ENCODE measurements at places on chromosomes 11 and 22.
A peak's percentile ranks its signal among the peaks of the same experiment; 100 is the strongest.

- DNase-seq: no peak
These were observed 199.2 kb upstream of the CTSC start for GRCh38 chr11:88536616-88537265.

- no peak for DNase-seq
These were observed 94.5 kb downstream of the RPS6KA4 start for GRCh38 chr11:64453466-64453865.

GRCh38 chr11:102293873-102294601 is 23.2 kb upstream of the BIRC3 start:
- peak; percentile 49 for DNase-seq

GRCh38 chr11:288478-289397 is at the start of gene PGGHG:
PGGHG (plus strand) TSS chr11:289126; CDS start chr11:289817, 691 bp downstream.
- DNase-seq: no peak

GRCh38 chr22:23437779-23438178 is 142.3 kb downstream of the IGLL1 start:
- no peak for DNase-seq

GRCh38 chr22:25806579-25806978 is 64.6 kb downstream of the MYO18B start:
- no peak for DNase-seq

- no peak for DNase-seq
These were observed 11.1 kb downstream of the C11orf86 start for GRCh38 chr11:66986178-66986545.

DNA sequence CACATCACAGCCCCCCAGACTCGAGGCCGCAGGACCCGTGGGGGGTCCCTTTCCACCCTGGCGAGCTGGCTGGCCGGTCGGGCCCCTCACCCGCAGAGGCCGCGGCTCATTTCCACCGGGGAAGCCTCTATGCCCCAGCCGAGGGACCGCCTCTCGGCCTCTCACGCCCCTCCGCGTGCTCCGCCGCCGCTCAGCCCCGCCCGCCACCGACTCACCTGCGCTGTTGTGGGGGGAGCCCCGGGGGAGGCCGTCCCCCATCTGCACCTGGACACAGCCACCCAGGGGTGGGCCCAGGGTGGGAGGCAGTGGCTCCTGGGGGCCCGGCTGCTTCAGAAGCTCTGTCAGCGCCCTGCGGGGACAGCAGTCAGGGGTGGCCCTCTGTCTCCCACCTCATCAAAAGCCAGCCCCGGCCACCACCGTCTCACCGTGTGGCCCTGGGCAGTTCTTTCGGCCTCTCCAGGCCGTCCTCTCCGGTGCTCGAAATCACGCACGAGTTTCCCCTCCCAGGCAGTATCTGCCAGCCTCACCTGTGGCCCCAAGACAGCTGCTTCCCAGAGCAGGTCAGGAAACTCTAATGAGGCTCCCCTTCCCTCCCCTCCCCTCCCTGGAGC is 3.8 kb downstream of the SHISA8 start:
- no peak for DNase-seq

DNA sequence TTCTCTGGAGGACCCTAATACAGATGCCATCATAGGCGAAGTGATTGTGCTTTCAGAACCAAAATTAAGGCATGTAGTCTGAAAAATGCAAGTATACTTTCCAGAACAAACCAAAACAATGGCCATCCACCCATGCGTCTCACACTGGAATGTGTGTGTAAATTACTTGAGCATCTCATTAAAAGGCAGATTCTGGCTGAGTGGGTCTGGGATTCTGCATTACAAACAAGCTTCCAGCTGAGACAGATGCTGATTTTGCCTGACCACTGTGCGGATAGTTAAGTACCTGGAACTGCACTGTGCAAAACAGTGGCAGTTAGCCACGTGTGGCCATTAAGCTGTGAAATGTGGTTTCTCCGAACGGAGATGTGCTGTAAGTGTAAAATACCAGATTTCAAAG is 26.2 kb downstream of the RRP7A start:
- no peak for DNase-seq

DNA sequence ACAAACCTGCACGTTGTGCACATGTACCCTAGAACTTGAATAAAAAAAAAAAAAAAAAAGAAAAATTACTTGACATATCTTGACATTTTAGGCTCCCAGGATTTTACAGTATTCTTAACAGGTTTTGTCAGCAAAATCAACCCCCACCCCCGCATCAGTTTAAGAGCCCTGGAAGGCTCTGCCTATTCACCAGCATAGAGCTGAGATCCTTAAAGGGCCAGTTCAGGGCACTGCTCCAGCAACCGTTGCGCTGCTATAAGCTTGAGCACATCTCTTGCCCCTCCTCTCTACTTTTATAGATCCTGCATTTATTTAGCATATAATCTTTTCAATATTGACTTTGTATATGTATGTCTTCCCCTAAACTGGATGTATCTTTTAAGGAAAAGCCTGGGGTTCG is 697 bp upstream of the PAFAH1B2 start:
- no peak for DNase-seq

GRCh38 chr11:66116576-66117361 is 46.7 kb downstream of the PACS1 start:
- DNase-seq: no peak

GRCh38 chr22:30277547-30278344 is 11.1 kb upstream of the OSM start:
- DNase-seq: peak; percentile 50

DNA sequence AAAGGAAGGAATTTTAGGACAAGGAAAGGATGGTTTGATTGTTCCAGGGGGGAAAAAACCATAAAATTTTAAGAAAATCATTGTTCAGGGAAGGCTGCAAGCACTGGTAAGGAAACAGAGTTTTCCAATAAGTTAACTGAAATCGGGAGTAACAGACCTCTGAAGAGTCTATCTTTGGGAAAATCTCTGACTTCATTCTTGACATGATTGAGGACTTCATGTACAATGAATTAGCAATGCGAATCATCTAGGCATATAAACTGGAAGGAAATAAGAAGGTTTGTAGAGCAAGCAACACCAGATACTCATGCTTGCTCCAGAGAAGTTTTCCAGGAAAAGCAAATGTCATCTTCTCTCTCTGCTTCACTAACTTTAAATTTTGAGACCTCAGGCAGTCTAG is 18.5 kb downstream of the APLP2 start:
- no peak for DNase-seq

DNA sequence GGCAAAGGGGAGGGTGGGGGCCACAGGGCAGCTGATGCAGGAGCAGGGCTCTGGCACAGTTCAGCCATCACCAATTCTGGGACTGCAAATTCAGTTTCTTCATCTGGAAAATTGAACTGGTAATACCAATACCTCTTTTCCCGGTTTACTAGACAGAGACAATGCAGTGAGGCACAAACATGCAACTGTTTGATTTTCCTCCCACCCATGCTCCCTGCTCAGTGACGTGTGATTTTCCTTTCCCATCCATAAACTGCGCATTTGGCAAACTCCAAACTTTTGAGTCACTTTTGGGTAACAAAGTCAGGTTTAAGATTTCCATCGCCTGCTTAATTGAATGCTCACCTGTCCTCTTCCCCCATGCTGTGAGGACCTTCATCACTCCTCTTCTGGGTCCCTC is 23.2 kb downstream of the P2RY2 start:
- DNase-seq: no peak

DNA sequence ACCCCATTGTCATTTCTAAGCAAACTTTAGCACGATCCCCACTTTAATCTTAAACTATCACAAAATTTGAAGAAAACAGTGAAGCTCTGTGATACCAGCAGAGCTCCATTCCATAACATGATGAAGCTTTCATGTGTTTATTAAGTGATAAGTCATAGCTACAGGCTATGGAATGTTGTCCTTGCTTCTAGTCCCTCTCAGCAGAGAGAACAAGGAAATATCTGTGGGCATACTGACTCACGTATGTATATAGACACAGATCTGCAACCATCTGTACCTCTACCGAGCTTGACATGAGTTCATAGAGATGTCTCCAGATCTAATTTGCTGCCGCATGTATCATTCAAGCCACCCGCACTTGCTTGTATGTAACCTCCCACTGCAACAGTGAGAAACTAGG is 588.9 kb downstream of the ETS1 start:
- DNase-seq: no peak

GRCh38 chr11:74267014-74267413 is 44.4 kb downstream of the P4HA3 start:
- no peak for DNase-seq

GRCh38 chr11:131870305-131870704 is 499.9 kb downstream of the NTM start:
- no peak for DNase-seq

DNA sequence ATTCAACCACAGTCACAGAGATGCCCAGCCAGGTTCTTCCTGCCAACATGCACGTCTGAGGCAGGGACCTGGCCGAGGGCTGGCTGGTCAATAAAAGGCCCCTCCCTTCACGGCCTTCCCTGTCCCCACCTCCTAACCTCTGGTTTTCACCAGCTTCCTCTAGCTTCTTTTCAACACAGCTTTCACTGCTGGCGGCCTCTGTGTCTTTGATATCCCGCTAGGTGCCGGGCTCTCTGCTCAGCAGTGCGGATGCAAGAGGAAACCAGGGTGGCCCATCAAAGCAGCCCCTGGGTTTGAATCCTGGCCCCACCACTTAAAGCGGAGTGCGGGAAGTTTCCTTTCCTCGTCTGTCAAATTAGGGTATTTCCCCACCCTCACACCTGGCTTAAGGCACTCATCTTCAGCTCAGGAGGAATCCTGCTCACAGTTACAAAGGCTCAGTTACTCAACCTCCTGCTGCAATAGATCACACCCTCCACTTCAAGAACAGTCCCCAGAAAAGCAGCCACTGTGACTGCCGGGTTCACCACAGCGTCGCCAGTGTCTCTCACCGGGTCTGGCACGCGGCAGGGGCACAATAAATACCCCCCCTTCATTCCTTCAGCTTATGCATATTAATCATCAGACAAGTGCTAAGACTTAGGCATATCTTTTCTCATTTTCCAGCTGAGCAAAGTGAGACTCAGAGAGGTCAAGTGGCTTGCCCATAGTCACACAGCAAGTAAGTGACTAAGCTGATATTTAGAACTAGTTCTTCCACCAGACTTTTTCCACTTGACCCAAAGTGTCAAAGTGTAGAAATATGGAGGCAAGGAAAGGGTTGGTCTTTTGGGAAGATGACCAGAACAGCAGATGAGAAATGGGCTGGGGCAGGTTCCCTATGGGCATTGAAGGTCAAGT is 45.7 kb downstream of the TXN2 start:
- DNase-seq: no peak

- no peak for DNase-seq
These were observed 112.8 kb upstream of the C11orf87 start for GRCh38 chr11:109309153-109309552.

- DNase-seq: no peak
These were observed 218.8 kb downstream of the CTTN start for GRCh38 chr11:70616938-70617654.

GRCh38 chr11:75719340-75720239 is 2.0 kb downstream of the MOGAT2 start:
- DNase-seq: no peak

DNA sequence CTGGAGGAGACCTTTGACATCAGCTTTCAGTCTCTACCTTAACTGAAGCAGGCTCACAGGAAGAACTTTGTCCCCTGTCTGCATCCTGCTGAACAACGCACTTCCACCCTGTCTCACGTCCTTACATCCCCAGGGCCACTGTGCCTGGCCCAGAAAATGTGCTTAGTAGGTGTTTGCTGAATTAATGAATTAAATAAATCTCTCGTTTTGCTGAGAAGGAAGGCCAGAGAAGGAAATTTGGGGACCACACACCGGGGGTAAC is 54.3 kb upstream of the CREB3L1 start:
- DNase-seq: no peak

- no peak for DNase-seq
These were observed 143.8 kb upstream of the DDI1 start for GRCh38 chr11:103892603-103893002.

DNA sequence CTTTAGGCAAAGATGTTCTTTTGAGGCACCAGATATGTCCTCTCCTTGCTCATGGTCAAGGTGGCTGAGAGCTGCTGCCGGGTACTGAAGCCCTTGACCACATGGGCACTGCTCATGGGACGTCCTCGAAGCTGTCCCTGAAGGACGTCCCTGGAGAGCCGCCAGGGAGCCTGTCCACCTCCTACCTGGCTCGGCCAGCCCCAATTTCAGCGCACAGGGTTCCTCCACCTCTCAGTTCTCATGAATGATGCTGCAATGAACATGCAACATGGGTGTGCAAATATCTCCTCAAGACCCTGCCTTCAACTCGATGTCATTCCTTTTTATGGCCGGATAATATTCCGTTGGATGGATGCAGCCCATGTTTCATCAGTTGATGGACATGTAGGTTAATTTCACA is 24.4 kb upstream of the TOLLIP start:
- no peak for DNase-seq

Data from hippocampal formation (tissue), 2 donors.